Left lung (tissue), 14 donors: ENCODE measurements at places on chromosomes 2 and 18. TPM values are rescaled to one million over a fixed set of nuclear protein-coding genes. Genes with fewer than 3 reads are reported as not detected.

GRCh38 chr18:48790869-48791635 lies 159.7 kb downstream of the SMAD7 start:
- DNase-seq: peak; percentile 38

Gene PRKAG3
- total RNA-seq: not detected

DNA sequence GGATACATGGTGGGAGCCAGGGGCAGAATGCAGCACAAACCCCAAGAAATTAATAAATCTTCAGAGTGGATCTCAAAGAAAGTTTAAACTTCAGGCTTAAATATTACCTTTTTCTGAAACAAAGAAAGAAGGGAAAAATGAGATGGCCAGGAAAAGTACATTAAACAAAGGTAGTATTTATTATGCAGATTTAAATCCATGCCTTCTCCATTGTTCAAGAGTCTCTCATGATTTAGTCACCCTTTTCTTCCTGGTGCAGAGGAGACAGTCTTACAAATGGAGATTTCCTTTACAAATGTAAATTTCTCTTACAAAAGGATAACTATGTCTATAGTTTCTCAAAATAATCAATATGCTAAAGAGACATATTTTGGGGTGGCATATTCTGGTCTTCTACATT lies 33.4 kb upstream of the PPM1B start:
- no peak for DNase-seq

Gene CD8B2
- total RNA-seq: not detected

DNA sequence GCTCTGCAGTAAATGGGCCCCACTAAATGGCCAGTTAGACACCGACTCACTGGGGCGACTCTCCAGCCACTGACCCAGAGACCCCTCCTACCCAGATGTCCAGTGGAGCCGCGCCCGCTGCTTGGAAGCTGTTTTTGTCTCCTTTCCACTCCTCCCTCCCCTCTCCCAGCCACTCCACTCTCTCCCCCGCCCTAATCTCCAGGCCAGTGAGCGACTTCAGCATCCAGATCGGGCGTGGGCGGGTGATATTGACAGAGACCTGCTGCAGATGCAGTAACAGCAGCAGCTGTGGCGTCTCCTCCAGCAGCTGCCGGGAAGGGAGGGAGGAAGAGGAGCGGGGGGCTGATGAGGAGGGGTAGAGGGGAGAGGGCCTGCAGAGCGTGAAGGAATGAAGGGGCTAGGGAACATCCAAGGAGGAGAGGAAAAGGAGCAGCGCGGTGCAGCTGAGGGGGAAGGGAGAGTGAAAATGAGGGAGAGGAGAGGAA lies at the start of gene SCN7A:
SCN7A (minus strand) TSS at position 110 of the 485 bp plus-strand sequence. CDS start 16,553 bp downstream, outside the sequence.
- peak; percentile 69 for DNase-seq
